LHCN-M2 (cell line): ENCODE measurements at places on chromosomes 6 and 20. TPM values are rescaled to one million over a fixed set of nuclear protein-coding genes. Genes with fewer than 3 reads are reported as not detected.

Gene EEF1A1
- total RNA-seq, result 9,526 and 10,102 TPM in 2 replicates

Gene PACSIN1
- not detected in 2 replicates for total RNA-seq

Gene RNF144B
- 0.13 and 0.80 TPM in 2 replicates for total RNA-seq

Gene BCL2L1
- 328 and 368 TPM in 2 replicates for total RNA-seq

Gene MCHR2
- not detected in 2 replicates for total RNA-seq

Gene CENPB
- total RNA-seq, result 163 and 173 TPM in 2 replicates

Gene ADGRG6
- 1.0 and 1.8 TPM in 2 replicates for total RNA-seq

Gene CRISP2
- not detected in 2 replicates for total RNA-seq

Gene CAGE1
- not detected in 2 replicates for total RNA-seq

Gene PTGIS
- 0.19 and 0.92 TPM in 2 replicates for total RNA-seq

Gene SEMG2
- not detected in 2 replicates for total RNA-seq

Gene E2F3
- total RNA-seq, result 7.1 and 7.6 TPM in 2 replicates

Gene HDGFL1
- total RNA-seq, result not detected in 2 replicates

Gene PRSS35
- total RNA-seq, result 0.40 TPM in 1 of 2 replicates, not detected in the other

Gene CST3
- total RNA-seq, result 356 and 431 TPM in 2 replicates

Gene CLDN20
- not detected in 2 replicates for total RNA-seq

Gene MAK
- not detected in 2 replicates for total RNA-seq

Gene RREB1
- total RNA-seq, result 9.9 and 11.5 TPM in 2 replicates

Gene SH3BGRL2
- total RNA-seq, result 1.5 and 1.7 TPM in 2 replicates

Gene OR12D3
- not detected in 2 replicates for total RNA-seq

Gene VGLL2
- total RNA-seq, result 0.19 and 0.75 TPM in 2 replicates

Gene DPPA5
- total RNA-seq, result not detected in 2 replicates

Gene CST2
- not detected in 2 replicates for total RNA-seq
